Activated naive CD8-positive, alpha-beta T cell treated with anti-CD3 and anti-CD28 coated beads, Interleukin-2, amount 10 ng/mL, durations not matched to agents 7 days and 5 days (primary cell): ENCODE measurements at places on chromosomes 7 and 10.

GRCh38 chr10:119278126-119278709, 70.8 kb downstream of the GRK5 start:
- H3K36me3 ChIP-seq = peaks cover 6% of the 10 kb centered on the region
- no peaks in the 10 kb centered on the region for H3K27me3 ChIP-seq
- no peak for DNase-seq
- no peak overlapping the region for H3K27ac ChIP-seq
- no peak overlapping the region for H3K4me3 ChIP-seq

GRCh38 chr10:117496616-117497028, 45.9 kb upstream of the EMX2 start:
- H3K27ac ChIP-seq = no peak overlapping the region
- H3K27me3 ChIP-seq = peaks cover 30% of the 10 kb centered on the region
- no peak overlapping the region for H3K4me3 ChIP-seq

DNA sequence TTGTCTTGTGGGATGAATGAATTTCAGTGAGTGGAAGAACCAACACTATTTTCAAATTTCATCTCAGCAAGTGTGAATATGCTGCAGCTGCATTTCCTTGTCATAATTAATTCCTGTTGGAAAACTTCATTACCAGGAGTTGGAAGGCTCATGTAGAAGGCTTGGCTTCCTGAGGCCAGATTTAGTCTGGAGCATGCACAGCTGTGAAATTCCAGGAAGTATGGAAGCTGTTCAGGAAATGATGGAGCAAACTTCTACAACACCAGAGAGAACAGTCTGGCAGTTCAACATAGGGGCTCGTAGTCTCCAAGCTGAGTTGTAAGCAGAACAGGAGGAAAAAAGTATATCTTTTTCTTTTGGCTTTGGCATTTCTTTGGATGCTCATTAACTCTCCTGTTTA, 1439.9 kb upstream of the CELF2 start:
- no peak overlapping the region for H3K4me3 ChIP-seq
- H3K27ac ChIP-seq = no peak overlapping the region
- no peaks in the 10 kb centered on the region for H3K4me1 ChIP-seq

- H3K4me3 ChIP-seq = peak overlapping the region; percentile 73
- H3K27ac ChIP-seq = peak overlapping the region; percentile 21
- peaks cover 4% of the 10 kb centered on the region for H3K27me3 ChIP-seq
- H3K4me1 ChIP-seq = peaks cover 33% of the 10 kb centered on the region
Measured at GRCh38 chr10:103692436-103692951, 162.9 kb downstream of the SH3PXD2A start.

DNA sequence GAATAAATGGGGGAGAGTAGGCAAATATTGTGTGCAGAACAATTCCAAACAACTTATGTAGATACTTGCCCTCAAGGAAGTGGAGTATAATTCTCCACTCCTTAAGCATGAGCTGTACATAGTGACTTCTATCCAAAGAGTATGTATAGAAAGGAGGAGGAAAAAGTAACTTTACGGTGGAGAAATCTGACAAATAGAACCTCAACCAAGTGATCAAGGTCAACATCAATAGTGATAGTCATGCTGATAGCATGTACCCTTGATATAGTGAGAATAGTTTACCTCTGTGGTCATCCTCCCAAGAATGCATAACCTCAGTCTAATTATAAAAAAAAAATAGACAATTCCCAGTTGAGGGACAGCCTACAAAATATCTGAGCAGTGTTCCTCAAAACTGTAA, 89.1 kb upstream of the NANOS1 start:
- no peak overlapping the region for H3K27ac ChIP-seq
- no peaks in the 10 kb centered on the region for H3K36me3 ChIP-seq
- no peak overlapping the region for H3K4me3 ChIP-seq
- peaks cover 3% of the 10 kb centered on the region for H3K4me1 ChIP-seq
- H3K27me3 ChIP-seq = peaks cover 39% of the 10 kb centered on the region
